ENCODE measurements at places on chromosomes 6 and 20.
A peak's percentile ranks its signal among the peaks of the same experiment; 100 is the strongest.

GRCh38 chr20:60121903-60122302 lies 163.7 kb downstream of the CDH26 start:
- DNase-seq = no peak

DNA sequence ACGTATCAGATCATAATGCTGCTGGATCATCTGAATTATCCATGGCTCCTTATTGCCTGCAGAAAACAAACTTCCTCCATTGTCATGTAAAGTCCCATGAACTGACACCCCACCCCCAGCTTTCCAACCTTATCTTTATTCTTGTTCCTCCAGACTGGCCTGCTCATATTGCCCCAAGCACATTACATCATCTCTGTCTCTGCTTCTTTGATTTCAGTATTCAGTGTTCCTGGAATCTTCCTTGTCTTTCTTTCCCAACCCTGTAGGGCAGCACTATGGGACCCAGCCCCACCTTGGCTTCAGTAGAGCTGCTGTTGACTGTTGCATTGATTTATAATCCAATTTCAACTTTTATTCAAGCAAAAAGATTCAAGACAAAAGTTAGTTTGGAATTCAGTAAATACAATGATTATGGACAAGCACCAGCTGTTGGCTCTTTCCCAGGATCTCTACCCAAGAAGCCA lies 187.5 kb upstream of the ECI2 start:
- no peak for DNase-seq

DNA sequence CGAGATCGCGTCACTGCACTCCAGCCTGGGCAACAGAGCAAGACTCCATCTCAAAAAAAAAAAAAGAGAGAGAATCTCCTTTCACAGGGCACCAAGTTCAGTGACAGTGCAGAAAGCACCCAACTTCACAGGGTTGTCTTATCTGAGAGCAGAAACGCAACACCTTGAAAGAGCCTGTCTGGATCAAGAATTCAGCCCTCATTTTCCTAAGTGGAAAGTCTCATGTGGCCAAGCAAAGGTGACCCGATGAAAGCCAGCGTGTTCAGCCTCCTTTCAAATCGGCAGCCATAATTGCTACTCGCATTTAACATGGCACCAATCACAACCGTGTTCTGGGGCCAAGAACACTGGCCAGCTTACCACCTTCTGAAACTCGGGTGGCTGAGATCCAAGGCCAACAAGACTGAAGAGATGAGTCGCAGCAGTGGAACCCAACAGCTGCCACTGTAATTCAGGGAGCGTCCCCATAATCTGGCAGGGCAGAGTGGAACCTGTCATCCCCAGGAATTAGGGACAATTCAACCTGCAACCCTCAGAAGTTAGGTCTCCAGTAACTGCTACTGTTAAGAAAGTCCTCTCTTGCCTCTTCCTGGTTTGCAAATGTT lies 536.7 kb upstream of the JARID2 start:
- DNase-seq = no peak

- DNase-seq = peak; percentile 73
These were observed 5.5 kb upstream of the BAK1 start for GRCh38 chr6:33585403-33586107.

- DNase-seq = no peak
These were observed 19.4 kb upstream of the SLC4A11 start for GRCh38 chr20:3258429-3258828.

GRCh38 chr20:22890594-22891300 lies 144.4 kb upstream of the SSTR4 start:
- no peak for DNase-seq

DNA sequence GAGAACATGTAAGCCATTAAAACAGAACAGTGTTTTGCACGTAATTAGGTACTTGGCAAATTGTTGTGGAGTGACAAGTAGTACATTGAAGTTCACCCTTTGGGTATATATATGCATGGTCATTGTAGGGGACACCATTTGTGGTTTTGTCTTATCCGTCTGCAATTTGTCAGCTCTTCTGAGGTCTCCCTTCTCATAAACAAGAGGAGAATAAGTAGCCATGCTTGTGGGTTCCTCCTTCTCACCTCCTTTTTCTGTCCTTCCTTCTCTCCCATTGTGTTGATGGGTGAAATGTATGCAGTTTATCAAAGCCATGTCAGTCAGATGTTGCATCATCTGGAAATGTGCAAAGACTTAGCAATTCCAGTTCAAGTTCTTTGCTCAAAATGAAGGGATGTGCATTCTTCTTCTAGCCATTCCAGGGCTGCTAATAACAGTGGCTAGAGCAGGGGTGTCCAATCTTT lies 70.9 kb downstream of the QKI start:
- no peak for DNase-seq

- DNase-seq = no peak
These were observed 143.2 kb upstream of the RUNX2 start for GRCh38 chr6:45184937-45185336.

GRCh38 chr20:32848846-32849245 lies 9.9 kb upstream of the EFCAB8 start:
- no peak for DNase-seq

DNA sequence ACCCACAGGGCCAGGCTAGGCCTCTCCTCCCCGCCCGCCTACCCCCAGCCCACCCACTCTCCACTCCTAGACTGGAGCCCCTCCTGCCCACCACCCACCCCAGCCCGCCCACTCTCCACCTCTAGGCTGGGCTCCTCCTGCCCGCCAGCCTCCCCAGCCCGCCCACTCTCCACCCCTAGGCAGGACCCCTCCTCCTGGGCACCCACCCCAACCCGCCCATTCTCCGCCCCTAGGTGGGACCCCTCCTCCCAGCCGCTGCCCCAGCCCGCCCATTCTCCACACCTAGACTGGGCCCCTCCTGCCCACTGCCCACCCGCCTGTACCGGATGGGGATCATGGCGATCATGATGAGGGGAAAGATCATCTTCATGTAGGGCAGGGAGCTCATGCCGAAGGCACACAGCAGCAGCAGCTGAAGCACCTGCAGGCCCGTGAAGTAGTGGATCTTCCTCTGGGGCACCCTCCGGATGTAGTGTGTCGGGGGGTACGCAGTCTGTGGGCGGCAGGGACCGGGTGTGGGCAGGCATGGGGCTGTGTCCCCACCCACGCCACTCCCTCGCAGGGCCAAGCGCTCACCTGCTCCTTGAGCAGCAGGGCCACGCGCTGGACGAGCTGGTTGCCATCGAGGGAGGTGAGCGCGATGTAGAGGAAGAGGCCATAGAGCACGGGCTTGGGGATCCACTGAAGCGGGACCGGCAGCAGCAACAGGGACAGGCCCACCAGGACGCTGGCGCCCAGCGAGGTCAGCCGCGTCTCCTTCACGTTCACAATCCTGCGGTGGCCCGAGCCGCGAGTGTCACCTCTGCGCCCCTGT lies 10.8 kb downstream of the SLC4A11 start:
- DNase-seq = no peak

All from NCI-H1417 (cell line).